Naive thymus-derived CD4-positive, alpha-beta T cell (primary cell): ENCODE measurements at places on chromosomes 12 and 14. TPM values are rescaled to one million over a fixed set of nuclear protein-coding genes. Genes with fewer than 3 reads are reported as not detected.

Gene FOXG1
- not detected for total RNA-seq

Gene NID2
- not detected for total RNA-seq

- H3K36me3 ChIP-seq: no peaks in the 10 kb centered on the region
- DNase-seq: no peak
- no peak overlapping the region for H3K4me3 ChIP-seq
- H3K27ac ChIP-seq: no peak overlapping the region
These were observed 11.5 kb upstream of the TSPAN8 start for GRCh38 chr12:71169286-71169685.

Gene RILPL1
- total RNA-seq: 1.2 and 1.5 TPM in 2 replicates

- H3K36me3 ChIP-seq: no peaks in the 10 kb centered on the region
- H3K4me3 ChIP-seq: no peak overlapping the region
- H3K27me3 ChIP-seq: no peaks in the 10 kb centered on the region
These were observed 493.2 kb upstream of the GARIN6 start for GRCh38 chr12:99154216-99154982.

Gene HOXC4
- not detected in 2 replicates for total RNA-seq

GRCh38 chr12:131387281-131388163 lies 323.4 kb upstream of the SFSWAP start:
- H3K4me3 ChIP-seq: no peak overlapping the region
- H3K36me3 ChIP-seq: no peaks in the 10 kb centered on the region
- H3K27me3 ChIP-seq: no peaks in the 10 kb centered on the region
- H3K27ac ChIP-seq: no peak overlapping the region
- DNase-seq: no peak

- no peak overlapping the region for H3K27ac ChIP-seq
- H3K4me1 ChIP-seq: peaks cover 5% of the 10 kb centered on the region
- no peak for DNase-seq
- peak overlapping the region; percentile 56 for H3K4me3 ChIP-seq
- no peaks in the 10 kb centered on the region for H3K36me3 ChIP-seq
These were observed 1.2 kb downstream of the TESC start for GRCh38 chr12:117098024-117098360.
